H54 (cell line): ENCODE measurements at places on chromosomes 6 and 20.

- DNase-seq = no peak
Observed at GRCh38 chr6:106039897-106040592, 46.1 kb upstream of the PRDM1 start.

- DNase-seq = no peak
Observed at GRCh38 chr6:53360093-53360912, 11.6 kb upstream of the ELOVL5 start.

DNA sequence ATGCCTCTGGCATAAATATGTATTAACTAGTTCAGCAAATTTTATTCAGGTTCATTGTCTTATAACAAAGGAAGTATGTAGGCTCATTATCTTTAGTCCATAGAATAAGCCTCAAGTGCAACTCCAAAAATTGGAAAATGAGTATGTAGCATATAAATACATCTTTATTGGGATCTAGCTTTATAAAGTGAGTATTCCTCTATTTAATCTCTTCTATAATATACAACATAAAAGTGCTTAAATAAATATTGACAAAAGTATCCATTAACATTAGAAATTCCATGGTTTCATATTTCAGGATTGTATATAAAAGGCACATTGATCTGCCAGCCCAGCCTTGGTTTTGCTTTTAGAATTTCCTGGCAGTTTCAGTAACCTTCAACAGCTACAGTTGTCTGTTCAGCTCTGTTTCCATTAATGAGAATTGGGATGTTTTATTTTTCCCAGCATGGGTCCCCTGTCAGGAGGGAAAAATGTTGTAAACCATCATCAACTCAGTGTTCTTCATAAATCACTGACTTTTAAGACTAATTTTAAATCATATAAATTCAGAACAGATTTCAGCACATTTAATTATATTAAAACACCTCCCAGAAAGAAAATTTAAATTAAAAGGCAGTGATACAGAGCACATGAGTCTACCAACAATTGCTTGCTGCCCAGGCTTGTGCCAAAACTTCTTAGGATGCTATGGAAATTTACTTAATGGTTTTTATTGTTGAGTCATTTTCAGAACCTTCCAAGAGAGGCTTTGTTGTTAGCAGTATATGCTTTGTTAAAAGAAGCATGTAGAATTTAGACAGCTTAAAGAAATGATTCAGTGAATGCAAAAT, 119.7 kb downstream of the ADGRG6 start:
- no peak for DNase-seq

DNA sequence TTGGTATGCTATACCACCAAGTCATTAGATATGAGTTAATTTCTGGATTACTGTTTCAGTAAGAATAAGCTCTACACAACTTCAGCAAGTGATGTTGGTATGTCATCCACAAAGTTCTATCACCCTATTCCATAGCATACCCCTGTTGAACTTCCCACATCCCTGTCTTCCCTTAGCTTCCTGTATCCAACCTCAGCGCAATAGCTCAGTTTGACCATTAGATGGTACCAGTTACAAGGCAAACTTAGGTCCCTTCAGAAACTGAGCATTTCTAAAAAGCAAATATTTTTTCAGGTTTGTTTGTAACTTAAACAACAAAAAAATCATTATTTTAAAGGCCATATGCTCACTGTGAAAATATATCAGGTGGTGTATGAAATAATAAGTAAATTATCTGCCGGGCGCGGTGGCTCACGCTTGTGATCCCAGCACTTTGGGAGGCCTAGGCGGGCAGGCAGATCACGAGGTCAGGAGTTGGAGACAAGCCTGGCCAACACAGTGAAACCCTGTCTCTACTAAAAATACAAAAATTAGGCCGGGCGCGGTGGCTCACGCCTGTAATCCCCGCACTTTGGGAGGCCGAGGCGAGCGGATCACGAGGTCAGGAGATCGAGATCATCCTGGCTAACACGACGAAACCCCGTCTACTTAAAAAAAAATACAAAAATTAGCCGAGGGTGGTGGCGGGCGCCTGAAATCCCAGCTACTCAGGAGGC, 8.8 kb upstream of the MOG start:
- no peak for DNase-seq

GRCh38 chr20:31746068-31746878, 7.2 kb downstream of the TPX2 start:
- DNase-seq = no peak

DNA sequence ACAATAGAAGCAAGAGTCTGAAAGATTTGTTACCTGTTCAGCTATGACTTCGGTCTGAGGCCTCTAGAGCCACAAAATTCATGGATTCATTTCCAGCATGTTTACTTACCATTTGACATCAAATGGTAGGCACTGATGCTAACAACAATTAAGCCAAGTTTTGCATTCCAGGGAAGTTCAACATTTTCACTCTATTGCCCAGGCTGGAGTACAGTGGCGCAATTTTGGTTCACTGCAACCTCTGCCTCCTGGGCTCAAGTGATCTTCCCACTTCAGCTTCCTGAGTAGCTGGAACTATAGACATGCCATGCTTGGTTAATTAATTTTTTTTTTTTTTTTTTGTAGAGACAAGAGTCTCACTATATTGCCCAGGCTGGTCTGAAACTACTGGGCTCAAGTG, 114.1 kb upstream of the SGK1 start:
- DNase-seq = no peak

DNA sequence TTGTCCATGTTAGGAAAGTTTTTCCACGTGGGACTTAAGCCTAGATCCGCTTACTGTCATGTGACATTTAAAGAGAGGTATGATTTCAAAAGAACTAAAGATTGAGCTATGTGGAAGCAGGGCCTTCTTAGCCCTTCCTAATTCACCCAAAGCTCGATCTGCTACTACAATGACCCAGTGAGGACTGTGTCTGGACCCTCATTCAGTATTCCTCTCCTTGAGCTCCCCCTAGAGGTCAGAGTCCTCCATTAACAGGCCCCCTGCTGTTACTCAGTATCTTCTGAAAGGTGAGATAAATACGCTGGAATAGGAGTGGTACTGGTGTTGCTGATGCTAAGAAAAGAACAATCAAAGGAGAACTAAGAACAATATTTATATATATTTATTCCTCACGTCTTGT, 414.0 kb downstream of the GJA1 start:
- peak; percentile 10 for DNase-seq

- DNase-seq = no peak
Observed at GRCh38 chr6:166862978-166863530, 93.3 kb downstream of the RNASET2 start.

DNA sequence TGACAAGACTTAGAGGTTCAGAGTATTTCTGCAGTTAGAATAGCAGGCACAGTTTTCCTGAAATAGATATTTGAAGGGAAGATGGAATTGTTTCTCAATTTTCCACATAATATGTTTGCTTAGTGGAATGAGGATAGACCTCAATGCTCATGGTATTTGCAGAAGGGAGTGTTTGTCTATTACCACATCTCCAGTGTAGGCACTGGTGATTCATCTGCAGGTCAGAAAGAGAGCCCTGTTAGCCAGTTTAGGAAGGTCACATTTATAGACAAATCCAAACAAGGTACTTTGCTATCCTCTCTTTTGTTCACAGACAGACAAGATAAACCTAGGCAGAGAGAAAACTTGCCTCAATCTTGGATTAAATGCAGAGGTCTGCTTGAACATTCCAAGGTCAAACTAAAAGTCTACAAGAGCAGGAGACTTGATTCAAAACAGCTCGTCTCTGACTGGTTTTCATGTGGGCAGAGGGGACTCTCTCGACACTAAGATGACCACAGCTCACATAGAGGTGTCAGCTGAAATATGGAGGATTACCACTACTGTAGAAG, 22.8 kb downstream of the ISM1 start:
- DNase-seq = no peak

GRCh38 chr6:38959138-38959537, 89.4 kb upstream of the GLP1R start:
- no peak for DNase-seq

DNA sequence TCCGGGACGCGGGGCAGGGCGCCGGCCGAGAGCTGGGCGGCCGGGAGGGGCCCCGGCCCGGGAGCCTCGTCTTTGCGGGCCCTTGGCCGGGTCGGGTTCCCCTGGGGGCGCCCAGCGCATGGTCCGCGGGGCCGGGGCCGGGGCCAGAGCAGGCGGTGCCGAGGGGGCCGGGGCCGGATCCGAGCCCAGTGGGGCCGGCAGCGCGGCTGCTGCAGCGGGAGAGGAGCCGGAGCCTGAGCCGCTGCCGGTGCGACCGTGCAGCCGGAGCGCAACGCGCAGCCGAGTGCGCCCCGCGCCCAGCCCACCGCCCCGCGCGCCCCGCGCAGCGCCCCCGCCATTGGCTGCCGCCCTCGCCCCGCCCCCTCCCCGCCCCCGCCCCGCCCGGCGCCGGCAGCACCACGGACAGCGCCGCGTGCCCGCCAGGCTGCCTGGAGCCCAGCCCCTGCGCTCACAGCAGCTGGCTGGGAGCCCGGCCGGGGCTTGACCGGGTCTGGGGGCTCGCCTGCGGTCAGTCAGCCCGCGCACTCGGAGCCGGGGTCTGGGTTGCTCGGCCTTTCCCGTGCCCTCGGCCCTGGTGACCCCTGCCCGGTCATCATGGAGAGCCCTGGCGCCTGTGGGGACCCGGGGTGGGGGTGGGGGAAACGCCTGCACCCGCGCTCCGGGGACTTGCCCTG, at the start of gene HRH3:
Gene HRH3 (minus strand): TSS at position 287 of the 674 bp plus-strand sequence. CDS start 308 bp downstream, outside the sequence.
- no peak for DNase-seq

DNA sequence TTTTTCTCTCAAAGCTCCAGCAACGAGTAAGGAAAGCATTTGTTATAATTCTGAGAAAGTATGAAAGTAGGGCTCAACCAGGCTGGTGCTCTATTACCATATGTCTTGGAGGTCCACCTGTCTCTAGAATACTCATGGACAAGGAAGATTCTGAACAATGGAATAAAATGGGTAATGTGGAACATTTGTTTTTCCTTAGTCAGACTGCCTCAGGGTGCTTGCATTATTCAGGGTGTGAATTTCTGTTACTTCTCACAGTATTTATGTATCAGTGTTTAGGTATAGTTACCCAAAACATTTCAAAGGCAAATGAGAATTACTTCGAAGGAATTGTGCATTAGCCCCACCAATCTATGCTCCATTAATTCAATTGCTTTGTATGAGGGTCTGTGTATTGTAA, 586.2 kb upstream of the CITED2 start:
- no peak for DNase-seq

GRCh38 chr6:31580438-31580740, 1.8 kb downstream of the LTB start:
- no peak for DNase-seq

GRCh38 chr6:116036075-116036773, 24.5 kb downstream of the FRK start:
- no peak for DNase-seq

DNA sequence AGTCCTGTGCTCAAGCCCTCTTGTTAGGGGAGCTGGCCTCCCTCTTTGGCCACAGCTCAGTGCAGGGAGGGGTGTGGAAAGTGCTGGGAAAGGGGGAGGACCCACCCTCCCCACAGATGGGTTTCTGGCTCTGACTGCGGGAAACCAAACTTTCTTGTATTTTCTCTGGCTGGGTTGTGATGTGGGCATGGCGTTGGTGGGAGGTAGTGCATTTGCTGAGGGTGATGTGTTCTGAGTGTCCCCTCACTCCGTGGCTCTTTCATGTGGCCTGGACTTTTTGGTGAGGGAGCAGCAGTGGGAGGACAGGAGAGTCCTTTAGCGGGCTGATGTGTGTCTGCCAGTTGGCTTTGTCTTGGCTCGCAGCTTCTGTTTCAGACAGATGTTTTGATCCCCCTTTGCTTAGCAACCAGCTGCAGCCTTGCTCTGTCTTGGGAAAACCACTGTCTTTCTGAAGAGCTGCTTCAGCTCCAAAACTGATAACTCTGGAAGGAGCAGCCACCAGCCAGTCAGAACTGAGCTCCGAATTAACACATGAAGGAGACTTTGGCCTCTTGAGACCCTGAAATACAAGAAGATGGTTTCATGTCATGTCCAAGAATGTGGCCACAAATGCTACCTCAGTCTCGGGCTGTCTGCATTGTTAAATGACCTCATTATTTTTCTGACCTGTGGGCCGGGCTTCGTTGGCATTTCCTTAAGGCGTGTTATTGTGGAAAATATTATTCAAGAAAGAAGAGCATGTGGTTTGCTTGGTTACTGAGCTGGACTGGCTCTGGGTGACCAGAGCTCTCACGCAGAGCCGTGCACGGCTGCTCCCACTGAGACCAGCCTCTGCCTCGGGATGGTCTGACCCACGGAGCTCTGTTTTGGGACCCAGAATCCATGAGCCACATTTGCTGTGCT, 21.5 kb downstream of the SYNJ2 start:
- DNase-seq = no peak

GRCh38 chr6:134295953-134296553, 21.9 kb downstream of the SGK1 start:
- DNase-seq = peak; percentile 51

- no peak for DNase-seq
Observed at GRCh38 chr6:130908188-130908587, 81.0 kb downstream of the SMLR1 start.
